Activated CD8-positive, alpha-beta memory T cell treated with anti-CD3 and anti-CD28 coated beads for 1 hour (primary cell): ENCODE measurements at places on chromosomes 3 and 15.

DNA sequence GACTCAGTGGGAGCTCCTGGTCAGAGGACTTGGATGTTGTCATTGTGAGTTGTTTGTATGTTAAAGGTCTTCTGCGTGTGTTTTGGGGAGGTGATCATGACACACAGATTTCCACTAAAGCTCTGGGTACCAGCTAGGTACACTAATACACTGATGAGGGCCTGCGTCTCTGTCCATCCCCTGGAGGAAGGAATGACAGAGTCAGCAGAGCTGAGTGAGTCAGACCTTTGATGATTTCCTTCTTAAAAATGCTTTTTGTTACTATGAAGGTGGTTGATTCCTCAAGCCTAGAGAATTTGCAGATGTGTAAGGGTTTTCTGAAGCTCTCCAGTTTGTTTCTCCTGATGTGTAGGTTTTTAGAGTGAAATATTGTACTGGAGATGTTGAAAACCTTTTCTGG is 424.1 kb upstream of the TPM1 start:
- no peak for DNase-seq

DNA sequence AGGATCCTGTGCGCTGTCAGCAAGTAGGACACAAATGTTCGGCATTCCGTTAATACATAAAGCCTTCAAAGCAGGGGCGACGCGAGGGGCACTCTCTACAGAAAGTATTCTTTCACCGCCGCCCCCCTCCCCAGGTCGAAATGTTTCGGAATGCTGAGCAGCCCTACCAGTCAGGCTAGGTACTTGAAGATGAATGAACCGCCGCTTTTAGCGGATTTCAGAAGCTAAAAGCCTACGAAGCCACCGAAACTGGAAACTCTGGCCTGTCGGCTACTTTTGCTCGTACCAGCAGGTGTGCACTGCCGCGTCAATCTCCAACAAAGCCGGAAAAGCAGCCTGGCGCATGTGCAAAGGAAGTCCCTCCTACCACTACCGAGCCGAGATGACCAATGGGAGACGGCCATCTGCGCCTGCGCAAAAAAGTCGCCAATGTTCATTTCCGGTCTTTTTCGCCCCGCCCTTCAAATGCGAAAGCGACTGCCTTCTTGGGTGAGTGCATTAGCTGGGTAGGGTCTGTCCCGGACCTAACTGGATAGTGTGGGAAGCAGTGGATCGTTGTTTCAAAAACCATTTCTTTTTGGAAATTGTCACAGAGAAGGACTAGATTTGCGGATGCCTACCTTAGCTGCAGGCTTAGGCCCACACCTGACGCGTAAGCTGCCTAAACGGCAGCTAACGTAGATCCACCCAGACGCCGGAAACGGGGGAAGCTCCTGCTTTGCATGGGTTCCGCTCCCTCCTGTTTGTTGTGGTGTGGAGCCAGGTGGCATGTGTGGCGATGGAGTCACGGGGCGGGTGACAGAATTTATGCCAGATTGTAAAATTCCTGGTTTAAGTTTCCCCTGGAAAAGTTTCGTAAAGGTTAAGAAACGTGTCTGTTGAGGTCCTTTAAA is at the start of gene WDR5B:
Gene WDR5B, minus strand, starts transcription at position 301 of the 893 bp plus-strand sequence. CDS start 534 bp downstream, outside the sequence.
- DNase-seq, result peak; percentile 96

DNA sequence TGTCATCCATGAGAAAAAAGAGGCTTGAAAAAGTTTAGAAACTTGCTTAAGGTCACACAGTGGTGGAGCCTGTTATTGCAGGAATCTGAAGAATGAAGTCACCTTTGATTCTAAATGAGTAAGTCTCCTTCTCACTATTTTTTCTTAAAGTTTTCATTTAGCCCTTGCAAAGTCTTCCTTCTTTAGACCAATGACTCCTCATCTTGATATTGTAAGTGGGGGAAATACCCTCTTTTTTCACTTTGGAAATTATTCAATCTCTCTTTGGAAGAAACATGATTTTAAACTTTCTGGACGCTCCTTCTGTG is 787 bp upstream of the SLMAP start:
- no peak for DNase-seq

- no peak for DNase-seq
These were observed 257.4 kb downstream of the ADAMTSL3 start for GRCh38 chr15:83911345-83911744.

DNA sequence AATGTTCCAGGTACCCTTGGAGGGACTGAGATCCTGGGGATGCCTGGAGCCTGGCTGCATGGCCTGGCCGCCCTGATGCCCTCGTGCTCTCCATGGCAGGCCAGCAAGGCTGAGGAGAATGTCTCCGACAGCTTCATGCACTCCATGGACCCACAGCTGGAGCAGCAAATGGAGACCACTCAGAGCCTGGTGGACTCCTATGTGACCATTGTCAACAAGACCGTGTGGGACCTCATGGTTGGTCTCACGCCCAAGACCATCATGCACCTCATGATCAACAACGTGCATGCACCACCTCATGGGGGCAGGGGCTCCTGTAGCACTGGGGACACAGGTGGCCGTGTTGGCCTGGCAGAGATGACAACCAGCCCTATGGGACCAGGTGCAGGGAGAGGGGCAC is 19.7 kb downstream of the GOLGA6A start:
- DNase-seq, result no peak

GRCh38 chr3:62020706-62021105 is 352.6 kb downstream of the FEZF2 start:
- DNase-seq, result no peak
